Cerebellar cortex (tissue), 1 donor: ENCODE measurements at places on chromosomes 1 and 21.
A peak's percentile ranks its signal among the peaks of the same experiment; 100 is the strongest.

DNA sequence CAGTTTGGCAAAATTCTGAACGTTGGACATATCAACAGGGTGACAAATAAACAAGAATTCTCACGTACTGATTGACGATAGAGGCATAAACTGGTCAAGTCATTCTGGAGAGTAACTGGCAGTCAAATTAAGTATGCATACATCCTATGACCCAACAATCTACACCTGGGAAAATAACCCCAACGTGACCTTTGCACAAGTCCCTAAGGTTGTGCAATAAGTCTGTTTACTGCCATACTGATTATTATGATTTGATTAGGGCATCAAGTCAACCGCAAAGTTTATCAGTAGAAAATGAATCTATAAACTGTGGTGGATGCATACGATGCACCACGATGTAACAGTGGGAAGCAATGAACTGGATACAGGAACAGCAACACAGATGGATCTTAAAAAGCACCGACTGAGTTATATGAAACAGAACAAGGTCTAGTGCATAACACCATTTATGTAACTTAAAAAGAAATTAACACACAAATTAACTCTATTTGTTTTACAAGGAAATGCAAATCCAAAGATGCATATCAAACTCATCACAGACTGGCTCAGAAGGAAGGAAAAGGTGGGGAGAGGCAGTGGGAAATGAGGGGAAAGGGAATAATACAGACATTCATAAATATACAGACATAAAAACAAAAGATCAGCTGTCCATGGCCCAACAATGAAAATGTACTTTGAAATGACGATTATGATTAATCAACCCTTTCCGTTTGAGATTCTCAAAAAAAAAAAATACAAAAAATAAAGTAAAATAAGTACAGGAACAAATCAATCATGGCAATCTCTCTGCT, 41.0 kb upstream of the SEC16B start:
- DNase-seq, result no peak

DNA sequence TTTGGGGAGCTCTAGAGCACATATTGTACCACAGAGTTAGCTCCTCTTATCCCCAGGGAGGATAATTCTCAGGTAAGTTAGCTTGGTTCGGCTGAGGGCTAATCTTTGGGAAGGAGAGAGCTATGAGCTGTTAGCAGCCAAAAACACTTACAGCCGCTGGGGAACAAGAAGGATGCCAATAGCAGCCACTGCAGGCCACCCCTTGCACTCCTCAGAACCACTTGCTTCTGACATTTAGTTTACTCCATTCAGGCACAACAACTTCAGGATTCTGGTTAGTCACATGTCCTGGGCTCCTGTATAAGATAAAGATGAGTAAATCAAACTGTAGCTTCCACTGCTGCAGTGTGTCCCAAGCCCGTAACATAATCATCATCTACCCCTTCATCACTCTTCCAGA, 212.6 kb upstream of the ADGRL2 start:
- no peak for DNase-seq

GRCh38 chr1:203185061-203185461, 1.4 kb downstream of the CHI3L1 start:
- DNase-seq, result no peak

DNA sequence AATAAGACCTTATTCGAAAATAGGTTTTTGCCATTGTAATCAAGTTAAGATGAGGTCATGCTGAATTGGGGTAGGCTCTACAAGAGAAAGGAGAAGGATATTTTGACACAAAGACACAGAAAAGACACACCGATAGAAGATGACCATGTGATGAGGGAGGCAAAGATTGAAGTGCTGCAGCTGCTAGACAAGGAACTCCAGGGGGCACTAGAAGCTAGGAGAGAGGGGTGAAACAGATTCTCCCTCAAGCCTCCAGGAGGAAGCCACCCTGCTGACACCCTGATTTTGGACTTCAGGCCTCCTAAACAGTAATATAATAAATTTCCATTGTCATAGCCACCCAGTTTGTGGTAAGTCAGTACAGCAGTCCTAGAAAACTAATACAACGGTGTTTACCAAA, 506.8 kb upstream of the CAMK1G start:
- DNase-seq, result peak; percentile 12

- DNase-seq, result no peak
These were observed 110.3 kb downstream of the MRPL39 start for GRCh38 chr21:25496825-25497482.

DNA sequence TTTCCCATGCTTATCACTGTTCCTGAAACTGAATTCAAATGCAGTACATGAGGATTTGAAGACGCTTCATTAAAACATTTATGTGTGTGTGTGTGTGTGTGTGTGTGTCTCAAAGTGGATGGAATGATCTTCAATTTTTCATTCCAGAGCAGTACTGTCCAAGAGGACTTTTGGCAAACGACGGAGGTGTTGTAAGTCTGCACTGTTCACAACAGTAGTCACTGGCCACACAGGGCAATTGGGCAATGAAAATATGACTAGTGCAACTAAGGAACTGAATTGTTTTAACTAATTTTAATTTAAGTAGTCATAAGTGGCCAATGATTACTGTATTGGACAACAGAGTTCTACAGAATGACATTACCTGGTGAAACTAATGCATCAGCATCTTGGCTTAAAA, 5.0 kb downstream of the TAF5L start:
- DNase-seq, result no peak

GRCh38 chr1:176055398-176055797, 151.7 kb downstream of the COP1 start:
- no peak for DNase-seq

- peak; percentile 95 for DNase-seq
These were observed 107.7 kb upstream of the ERRFI1 start for GRCh38 chr1:8133657-8134430.

- DNase-seq, result peak; percentile 37
These were observed 1.7 kb downstream of the ALDH9A1 start for GRCh38 chr1:165696625-165697100.

- no peak for DNase-seq
These were observed 50.6 kb downstream of the NRIP1 start for GRCh38 chr21:15014221-15014620.

GRCh38 chr1:78649628-78650027, at the start of gene IFI44:
Gene IFI44 (plus strand): TSS chr1:78649831. CDS start chr1:78650196, 365 bp downstream.
- peak; percentile 10 for DNase-seq

GRCh38 chr1:21623410-21623961, 45.7 kb downstream of the RAP1GAP start:
- no peak for DNase-seq

GRCh38 chr1:24186993-24187790, at the start of gene IFNLR1:
Gene IFNLR1 (minus strand): TSS chr1:24187289. CDS start chr1:24187248, 41 bp downstream.
- no peak for DNase-seq

GRCh38 chr1:193069748-193070385, 10.5 kb downstream of the RO60 start:
- peak; percentile 28 for DNase-seq

GRCh38 chr1:171422511-171422910, 62.8 kb upstream of the PRRC2C start:
- DNase-seq, result no peak

DNA sequence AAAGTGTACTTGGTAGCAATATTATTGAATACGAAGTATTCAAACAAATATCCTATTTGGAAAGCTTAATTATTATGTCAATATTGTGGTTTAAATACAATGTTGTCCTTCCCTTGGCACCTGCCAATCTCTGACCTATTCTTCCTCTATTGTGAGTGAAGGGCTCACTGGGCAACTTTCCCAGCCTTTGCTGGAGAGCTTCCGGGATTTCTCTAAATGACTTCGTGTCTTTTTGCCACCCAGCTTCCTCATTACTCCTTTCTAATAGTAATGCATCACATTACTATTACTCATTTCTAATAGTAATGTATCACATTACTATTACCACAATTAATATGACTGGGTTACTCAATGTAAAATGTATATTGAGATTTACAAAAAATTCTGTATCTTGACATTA, 880.6 kb downstream of the BRINP3 start:
- no peak for DNase-seq
